Naive thymus-derived CD8-positive, alpha-beta T cell (primary cell): ENCODE measurements at places on chromosomes 4 and X. TPM values are rescaled to one million over a fixed set of nuclear protein-coding genes. Genes with fewer than 3 reads are reported as not detected.

The RAB40AL gene
- not detected for total RNA-seq

DNA sequence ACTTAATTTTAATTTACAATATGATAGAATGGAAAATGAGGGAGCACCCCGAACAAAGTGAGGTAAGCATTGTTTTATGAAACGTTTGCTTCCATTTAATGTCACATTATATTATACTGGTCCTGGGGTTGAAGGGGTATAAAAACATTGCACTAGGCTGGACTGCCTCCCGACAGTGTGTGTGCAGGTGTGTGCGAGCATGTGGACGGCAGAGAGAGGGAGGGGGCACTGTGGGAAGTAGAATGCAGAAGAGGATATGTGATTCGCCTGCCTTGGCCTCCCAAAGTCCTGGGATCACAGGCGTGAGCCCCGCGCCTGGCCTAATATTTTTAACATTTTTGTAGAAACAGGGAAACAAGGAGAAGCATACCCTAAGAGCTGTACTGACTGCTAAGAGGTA is 36.0 kb downstream of the IRF2 start:
- H3K27ac ChIP-seq = no peak overlapping the region
- no peaks in the 10 kb centered on the region for H3K27me3 ChIP-seq
- DNase-seq = no peak
- H3K4me1 ChIP-seq = peaks cover 83% of the 10 kb centered on the region

GRCh38 chr4:180615746-180616145 is 1627.5 kb upstream of the TENM3 start:
- no peak for DNase-seq
- peaks cover 7% of the 10 kb centered on the region for H3K27me3 ChIP-seq
- H3K36me3 ChIP-seq = no peaks in the 10 kb centered on the region
- no peak overlapping the region for H3K4me3 ChIP-seq

The SMIM10 gene
- not detected for total RNA-seq

DNA sequence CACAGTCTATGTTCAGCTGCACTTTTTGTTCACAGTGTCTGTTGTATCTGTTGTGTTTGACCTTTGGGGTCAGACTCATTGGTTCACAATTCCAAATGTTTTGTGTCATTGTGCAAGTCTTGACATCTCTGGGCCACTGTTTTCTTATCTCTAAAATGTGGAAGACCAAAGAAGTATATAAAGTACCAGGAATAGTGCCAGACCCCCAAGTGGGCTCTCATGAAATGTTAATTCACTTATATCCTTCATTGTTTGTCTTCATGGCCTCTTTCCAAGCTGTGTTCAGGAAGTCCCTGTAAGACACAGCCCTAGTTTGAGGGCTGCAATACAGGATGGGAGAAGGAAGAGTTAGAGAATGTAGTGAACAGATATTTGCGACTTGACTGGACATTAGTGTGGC is 468.3 kb upstream of the BOD1L1 start:
- no peaks in the 10 kb centered on the region for H3K4me1 ChIP-seq
- no peak overlapping the region for H3K4me3 ChIP-seq
- DNase-seq = no peak
- no peaks in the 10 kb centered on the region for H3K27me3 ChIP-seq
- no peaks in the 10 kb centered on the region for H3K36me3 ChIP-seq

The PPBP gene
- not detected for total RNA-seq

GRCh38 chrX:96710031-96710430 is 25.4 kb downstream of the DIAPH2 start:
- H3K4me1 ChIP-seq = peaks cover 26% of the 10 kb centered on the region
- DNase-seq = no peak
- no peaks in the 10 kb centered on the region for H3K27me3 ChIP-seq
- no peaks in the 10 kb centered on the region for H3K36me3 ChIP-seq
- no peak overlapping the region for H3K27ac ChIP-seq
- no peak overlapping the region for H3K4me3 ChIP-seq

The SLC25A31 gene
- not detected for total RNA-seq

DNA sequence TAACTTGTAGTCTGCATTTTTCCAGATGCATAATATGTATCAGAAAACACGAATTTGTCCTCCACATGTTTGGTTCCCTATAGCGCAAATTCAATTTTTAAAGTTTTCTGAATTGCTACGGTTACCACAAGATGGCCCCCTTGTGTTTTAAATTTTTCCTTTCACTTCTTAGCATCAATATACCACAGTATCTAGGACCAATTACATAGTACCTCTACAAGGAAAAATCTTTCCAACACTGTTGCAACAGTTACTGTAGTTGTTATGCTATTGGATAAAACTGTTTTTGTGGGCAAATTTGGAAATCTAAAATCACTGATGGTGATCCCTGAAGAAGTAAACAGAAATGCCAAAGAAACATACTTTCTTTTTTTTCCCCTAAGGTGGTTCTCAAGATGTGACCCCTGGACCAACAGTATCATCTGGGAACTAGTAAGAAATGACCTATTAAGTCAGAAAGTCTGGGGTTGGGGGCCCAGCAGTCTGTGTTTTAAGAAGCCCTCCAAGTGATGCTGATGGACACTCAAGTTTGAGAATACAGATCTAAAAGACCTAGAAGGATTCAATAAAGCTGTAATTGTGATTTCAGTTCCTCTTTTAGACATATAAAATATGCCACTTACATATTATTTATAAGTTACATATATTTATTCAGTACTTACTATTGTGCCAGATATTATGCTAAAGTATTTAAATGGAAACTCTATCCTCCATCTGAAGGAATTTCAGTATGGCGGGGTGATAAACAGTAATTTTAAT is 3.1 kb downstream of the ZGRF1 start:
- DNase-seq = peak; percentile 37
- H3K4me3 ChIP-seq = no peak overlapping the region
- H3K27me3 ChIP-seq = no peaks in the 10 kb centered on the region
- H3K27ac ChIP-seq = peak overlapping the region; percentile 63
- H3K36me3 ChIP-seq = peaks cover 8% of the 10 kb centered on the region

- H3K27ac ChIP-seq = no peak overlapping the region
- no peak for DNase-seq
- H3K4me3 ChIP-seq = no peak overlapping the region
- no peaks in the 10 kb centered on the region for H3K36me3 ChIP-seq
- no peaks in the 10 kb centered on the region for H3K4me1 ChIP-seq
- H3K27me3 ChIP-seq = no peaks in the 10 kb centered on the region
Observed at GRCh38 chr4:81808011-81808672, 336.4 kb upstream of the RASGEF1B start.
